ENCODE measurements at places on chromosomes 1 and 21.
A peak's percentile ranks its signal among the peaks of the same experiment; 100 is the strongest.

- DNase-seq: no peak
Measured at GRCh38 chr1:206545351-206545750, 38.0 kb downstream of the RASSF5 start.

DNA sequence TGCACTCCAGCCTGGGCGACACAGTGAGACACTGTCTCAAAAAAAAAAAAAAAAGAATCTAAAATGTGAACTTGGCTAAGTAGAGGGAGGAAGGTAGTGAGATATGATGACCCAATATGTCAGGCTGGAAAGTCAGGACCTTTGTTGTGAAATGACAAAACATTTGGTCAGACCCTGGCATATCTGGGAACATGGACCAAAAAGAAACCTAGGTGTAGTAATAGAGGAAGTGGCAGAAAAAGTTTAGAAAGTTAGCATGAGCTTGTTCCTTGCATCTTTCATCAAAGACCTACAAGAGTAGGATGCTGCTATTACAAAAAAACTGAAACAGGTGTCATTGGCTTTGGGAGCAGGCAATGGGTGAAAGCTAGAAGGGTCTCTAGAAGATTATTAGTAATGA, 7.3 kb upstream of the S100A3 start:
- no peak for DNase-seq

GRCh38 chr1:208829595-208829994, 585.4 kb upstream of the PLXNA2 start:
- no peak for DNase-seq

DNA sequence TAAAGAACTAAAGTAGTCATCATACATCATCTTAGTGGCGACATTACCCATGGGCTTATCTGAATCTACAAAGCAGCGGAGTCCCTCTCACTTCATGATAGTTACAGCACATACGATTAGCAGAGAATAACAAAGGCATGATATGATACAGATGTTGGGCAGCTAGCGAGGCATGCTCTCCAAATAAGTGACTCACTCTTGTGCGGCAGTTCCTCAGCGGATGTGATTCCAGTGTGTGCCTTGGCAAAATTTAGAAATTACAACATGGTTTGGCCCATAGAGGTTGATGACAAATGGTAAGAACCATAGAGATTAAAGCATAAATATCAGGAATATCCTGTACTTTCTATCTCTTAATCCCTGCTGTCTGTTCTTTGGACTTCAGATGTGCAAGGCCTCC, 48.1 kb upstream of the PAXBP1 start:
- no peak for DNase-seq

GRCh38 chr21:17631195-17631594, 18.5 kb upstream of the BTG3 start:
- DNase-seq: no peak

DNA sequence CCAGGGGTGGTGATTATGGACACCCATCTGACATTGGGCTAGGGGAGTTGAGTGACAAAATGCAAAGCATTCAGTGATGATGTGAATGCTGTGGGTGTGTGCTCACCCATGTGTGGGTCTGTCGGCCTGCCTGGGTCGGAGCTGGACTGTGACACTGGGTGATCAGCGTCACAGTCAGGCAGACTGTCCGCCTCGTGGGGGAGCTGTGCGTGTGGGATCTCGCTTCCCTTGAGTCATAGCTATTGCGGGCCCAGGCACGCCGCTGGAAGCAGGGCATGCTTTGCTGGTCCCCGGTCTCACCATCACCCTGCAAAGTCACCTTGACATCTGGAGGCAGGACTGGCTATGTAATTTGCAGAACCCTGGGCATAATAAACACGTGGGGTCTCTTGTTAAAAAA, 156.9 kb upstream of the IGSF21 start:
- DNase-seq: no peak

DNA sequence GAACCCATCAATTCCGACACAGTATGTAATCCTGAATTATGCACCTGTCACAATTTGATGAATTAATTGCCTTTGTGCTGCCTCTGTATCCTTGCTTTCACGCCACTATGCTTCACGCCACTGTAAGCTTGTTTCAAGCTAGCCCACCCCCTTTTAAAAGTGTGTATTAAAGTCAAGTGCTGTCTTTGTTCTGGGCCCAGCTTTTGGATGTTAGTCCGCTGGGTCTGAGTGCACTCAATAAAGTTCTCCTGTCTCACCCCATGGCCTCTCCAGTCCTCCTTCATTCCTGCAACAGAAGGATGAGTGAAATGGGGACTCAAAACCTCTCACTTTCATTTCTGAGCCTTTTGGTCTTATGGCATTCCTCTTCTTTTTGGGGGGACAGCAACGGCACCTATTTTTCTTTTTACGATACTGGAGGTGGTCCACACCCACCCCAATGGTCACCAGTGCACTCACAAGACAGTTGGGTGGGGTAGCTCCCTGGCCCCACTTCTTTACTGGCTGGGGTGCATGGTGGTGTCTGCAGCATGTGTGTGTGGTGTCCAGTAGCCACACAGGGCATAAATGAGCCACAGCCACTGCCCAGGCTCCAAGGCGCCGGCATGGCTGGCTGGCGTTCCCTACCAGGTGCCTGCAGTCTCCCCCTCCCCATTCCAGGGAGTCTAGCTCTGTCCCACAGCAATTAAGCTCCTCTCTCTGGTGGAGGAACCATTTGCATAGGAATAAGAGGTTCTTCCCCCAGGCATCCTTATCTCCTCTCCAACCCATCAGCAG, 1.8 kb downstream of the THEM4 start:
- DNase-seq: no peak

DNA sequence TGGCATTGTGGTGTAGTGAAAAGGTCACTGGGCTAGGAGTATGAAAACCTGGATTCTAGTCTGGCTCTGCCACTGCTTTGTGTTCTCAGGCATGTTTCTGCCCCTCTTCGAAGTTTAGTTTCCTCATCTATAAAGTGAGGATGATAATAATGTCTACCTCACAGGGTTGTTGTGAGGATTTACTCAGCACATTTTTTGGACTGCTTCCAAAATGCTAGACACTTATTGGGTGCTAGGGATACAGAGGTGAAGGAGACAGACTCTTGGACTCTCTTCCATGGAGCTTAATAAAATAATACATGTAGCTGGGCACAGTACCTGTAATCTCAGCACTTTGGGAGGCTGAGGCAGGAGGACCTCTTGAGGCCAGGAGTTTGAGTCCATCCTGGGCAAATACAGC, 3.6 kb downstream of the KIF2C start:
- DNase-seq: no peak

DNA sequence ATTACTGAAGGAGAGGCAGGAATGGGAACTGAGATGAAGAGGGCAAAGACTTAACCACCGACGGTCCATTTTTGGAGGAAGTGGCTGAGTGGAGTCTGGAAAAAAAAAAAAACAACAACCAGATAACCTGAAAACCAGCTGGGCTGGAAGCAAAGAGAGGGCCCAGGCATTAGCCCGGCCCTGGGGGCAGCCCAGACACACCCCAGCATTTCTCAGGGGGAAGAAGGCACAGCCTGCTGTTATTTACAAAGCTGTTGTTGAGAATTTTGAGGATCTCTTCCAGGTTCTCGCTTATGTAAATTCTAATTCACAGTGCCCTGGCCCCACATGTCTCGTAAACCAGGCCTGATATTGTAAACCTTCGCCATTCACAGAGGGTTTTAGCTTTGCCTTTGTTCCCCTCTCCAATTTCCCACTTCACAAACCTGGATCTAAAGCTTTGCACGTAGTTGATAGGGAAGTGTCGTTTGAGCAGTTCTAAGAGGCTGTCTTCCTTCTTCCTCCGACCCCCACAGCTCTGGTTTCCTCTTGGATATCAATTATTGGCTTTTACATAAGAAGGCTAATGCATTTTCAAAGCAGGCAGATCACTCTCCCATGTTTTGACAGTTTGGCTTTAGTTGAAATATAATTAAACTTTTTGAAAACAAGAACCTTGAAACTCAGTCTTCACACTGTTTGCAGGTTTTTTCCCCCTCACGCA, 161.8 kb upstream of the IRF2BP2 start:
- DNase-seq: no peak

DNA sequence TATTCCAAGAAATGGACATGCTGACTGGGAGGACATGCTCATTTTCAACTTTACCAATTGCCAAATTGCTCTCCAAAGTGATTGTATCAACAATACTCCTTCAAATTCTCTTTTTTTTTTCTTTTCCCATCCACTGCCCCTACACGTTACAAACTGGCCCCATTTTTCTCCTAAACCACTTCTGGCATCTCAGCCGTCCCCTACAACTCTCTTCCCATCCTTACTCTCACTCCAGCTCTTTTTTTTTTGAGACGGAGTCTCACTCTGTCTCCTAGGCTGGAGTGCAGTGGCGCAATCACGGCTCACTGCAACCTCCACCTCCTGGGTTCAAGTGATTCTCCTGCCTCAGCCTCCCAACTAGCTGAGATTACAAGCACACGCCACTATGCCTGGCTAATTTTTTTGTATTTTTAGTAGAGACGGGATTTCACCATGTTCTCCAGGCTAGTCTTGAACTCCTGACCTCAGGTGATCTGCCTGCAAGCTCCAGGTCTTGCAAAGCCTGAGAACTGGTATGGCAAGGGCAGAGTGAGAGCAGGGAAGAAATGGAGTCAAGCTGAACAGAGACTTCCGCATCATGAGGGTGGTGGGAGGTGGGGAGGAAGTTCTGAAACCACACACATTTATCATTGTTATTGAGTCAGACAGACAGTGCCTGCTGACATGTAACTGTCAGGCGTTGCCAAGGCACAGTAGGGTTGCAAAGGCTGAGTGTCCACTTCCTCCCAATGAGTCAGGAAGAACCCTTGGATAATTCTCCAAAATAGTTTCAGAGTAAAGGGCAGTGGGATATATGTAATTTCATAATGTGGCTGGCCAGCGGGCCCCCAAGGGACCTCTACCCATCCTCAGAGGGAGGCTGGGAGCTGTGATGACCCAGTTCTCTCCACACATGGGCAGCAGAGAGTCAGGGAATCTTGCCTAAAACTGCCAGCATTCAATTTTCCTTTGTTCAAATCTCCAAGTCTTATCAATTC, 17.4 kb downstream of the CELA3A start:
- DNase-seq: peak; percentile 75

DNA sequence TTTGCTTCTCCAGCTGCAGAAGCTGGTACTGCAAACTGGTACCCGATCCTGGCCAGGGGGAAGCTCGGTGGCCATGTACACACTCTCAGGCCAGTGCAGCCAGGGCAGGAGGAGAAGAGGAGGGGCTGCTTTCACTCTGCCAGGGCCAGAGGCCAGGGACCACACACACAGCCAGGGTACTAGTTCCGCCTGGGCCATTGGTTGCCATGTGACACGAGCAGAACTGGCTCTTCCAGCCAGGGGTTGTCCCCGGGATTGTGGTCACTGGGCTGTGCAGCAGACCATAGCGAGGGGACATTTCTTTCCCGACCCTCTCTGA, 3.7 kb upstream of the SHISAL2A start:
- no peak for DNase-seq

DNA sequence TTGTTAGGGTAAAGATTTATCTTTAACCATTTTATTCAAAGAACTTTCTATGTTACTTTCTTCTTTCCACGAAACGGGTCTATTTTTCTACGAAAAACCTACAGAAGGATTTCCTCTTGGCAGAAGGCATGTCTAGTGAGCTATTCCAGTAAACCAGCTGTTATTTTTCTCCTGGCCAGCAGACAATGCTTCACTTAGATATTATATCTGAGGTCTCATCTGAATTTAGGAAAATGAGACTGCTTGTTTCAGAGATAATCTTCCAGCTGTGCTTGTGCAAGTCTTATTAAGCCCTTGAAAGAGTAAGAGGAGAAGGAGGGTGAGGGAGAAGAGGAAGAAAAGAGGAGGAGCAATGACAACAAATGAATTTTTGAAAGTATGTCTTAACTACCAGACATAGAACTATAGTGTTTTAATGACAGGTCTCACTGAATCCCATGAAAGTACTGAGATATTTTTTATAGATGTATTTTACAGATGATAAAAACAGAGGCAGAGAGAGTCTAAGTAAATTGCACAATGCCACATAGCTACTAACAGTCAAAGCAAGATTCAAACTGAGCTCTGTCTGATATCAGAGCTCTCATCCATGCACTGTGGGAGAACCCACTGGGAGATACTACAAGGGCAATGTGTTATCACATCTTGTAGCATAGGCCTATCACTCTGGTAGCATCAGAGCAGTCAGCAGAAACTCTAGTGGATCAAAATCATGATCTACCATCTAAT, 54.6 kb upstream of the SAMSN1 start:
- no peak for DNase-seq

DNA sequence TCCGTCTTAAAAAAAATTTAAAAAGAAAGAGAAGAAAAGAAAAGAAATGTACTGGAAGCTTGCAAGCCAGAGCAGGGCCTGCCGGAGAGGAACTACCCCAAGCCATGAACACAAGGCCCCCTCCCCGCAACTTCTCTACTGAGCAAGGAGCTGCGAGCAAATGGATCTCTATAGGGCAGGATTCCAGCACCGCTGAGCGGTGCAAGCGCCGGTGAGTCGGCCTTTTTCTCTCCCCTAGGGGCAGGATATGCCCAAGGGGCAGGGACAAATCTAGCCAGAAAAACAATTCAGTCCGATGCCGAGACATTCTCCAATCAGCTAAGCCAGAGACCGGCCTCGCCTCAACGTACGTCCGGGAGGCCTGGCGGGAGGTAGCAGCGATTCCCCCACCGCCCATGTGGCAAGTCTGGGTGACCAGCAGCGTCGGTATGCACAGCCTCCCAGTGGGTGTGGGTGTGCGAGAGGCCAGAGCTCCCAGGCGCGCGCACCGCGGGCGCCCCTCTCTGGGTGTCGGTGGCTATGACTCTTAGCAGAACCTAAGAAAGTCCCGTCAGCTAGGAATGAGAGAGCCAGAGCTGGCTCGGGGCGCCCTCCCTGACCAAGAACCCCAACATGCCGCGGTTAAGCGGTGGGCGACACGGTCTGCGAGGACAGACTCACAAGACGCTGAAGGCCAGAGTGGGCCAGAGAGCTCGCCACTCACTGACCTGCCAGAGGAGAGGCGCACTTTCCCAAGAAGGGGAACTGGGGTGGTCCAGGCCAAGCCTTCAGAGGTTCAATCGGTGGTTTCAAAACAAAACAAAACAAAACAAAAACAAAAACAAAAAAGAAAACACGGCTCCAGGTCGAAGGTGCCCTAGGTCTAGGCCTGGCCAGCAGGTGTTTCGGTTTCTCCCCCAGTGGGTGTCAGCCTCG, 1.9 kb downstream of the CSMD2 start:
- DNase-seq: peak; percentile 39

GRCh38 chr1:183101841-183102276, 78.6 kb downstream of the LAMC1 start:
- DNase-seq: no peak

DNA sequence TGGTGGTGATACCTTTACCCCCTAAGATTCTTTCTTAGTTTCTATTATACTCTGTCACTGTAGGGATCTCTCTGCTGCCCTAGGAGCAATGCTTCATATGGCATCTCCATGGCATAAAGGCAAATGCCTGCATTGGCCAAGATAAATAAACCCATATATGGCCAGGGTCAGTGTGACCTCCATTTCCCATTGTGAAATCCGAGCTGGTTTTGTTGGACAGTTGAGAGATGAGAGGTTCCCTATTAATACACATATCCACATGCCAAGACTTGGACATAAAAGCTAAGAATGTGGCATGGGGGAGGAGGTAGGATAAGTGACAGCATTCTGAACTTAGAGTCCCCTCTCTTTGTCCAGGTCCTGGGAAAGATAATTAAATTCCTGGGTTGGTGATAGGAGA, 1.4 kb downstream of the TPM3 start:
- DNase-seq: no peak

All from stimulated activated CD4-positive, alpha-beta T cell treated with anti-CD3 and anti-CD28 coated beads, Interleukin-2, amount 100 ng/mL, for 24 hours (primary cell).